ENCODE measurements at places on chromosomes 12 and 14. TPM values are rescaled to one million over a fixed set of nuclear protein-coding genes. Genes with fewer than 3 reads are reported as not detected.

Gene SINHCAF
- total RNA-seq: 20.8 TPM

Gene CCDC63
- total RNA-seq: not detected

GRCh38 chr12:110379631-110380030 is 23.9 kb downstream of the ANAPC7 start:
- H3K27ac ChIP-seq: peak overlapping the region; percentile 13
- peaks cover 68% of the 10 kb centered on the region for H3K36me3 ChIP-seq
- no peak overlapping the region for H3K4me3 ChIP-seq
- no peak for DNase-seq
- no peaks in the 10 kb centered on the region for H3K27me3 ChIP-seq

DNA sequence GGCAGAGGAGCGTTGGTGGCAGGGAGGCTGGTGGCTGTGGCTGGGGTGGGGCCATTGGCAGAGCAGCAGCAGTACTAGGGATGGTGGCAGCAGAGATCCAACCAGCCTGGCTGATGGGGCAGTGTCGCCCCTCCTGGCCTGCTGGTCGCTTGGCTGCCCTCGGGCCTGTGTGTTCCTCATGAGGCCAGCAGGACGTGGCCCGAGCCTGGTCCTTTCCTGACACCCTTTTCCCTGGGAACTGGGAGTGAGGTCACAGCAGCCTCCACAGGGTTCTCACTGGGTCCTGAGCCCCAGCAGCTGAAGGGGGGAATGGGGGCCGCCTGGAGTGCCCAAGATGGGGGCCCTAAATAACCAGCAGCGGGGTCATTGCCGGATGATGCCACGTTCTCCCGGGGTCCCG is 46.1 kb downstream of the KIF26A start:
- no peak overlapping the region for H3K4me3 ChIP-seq
- no peaks in the 10 kb centered on the region for H3K27me3 ChIP-seq
- H3K27ac ChIP-seq: peak overlapping the region; percentile 65
- no peak for DNase-seq
- no peaks in the 10 kb centered on the region for H3K36me3 ChIP-seq

DNA sequence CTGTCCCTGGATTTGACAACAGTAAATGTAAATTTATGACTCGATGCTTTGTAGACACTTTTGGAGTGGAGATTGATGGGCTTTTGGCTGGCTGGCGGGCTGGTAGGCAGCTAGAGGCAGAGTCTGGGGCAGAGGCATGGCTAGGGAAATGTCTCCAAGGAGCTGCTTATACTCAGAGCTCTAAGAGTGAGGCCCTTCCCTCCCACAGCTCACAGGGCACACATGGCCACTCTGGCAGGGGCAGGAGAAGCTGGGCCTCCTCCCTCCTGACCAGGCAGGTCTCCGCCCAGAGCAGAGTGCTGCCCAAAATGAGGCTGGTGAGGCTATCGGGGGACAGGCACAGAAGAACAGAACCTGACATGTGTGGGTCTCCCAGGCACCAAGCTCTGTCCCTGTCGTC is 67.5 kb downstream of the GALNT16 start:
- no peak overlapping the region for H3K27ac ChIP-seq
- H3K4me1 ChIP-seq: no peaks in the 10 kb centered on the region
- no peaks in the 10 kb centered on the region for H3K27me3 ChIP-seq
- peaks cover 6% of the 10 kb centered on the region for H3K36me3 ChIP-seq
- DNase-seq: no peak
- H3K4me3 ChIP-seq: no peak overlapping the region

DNA sequence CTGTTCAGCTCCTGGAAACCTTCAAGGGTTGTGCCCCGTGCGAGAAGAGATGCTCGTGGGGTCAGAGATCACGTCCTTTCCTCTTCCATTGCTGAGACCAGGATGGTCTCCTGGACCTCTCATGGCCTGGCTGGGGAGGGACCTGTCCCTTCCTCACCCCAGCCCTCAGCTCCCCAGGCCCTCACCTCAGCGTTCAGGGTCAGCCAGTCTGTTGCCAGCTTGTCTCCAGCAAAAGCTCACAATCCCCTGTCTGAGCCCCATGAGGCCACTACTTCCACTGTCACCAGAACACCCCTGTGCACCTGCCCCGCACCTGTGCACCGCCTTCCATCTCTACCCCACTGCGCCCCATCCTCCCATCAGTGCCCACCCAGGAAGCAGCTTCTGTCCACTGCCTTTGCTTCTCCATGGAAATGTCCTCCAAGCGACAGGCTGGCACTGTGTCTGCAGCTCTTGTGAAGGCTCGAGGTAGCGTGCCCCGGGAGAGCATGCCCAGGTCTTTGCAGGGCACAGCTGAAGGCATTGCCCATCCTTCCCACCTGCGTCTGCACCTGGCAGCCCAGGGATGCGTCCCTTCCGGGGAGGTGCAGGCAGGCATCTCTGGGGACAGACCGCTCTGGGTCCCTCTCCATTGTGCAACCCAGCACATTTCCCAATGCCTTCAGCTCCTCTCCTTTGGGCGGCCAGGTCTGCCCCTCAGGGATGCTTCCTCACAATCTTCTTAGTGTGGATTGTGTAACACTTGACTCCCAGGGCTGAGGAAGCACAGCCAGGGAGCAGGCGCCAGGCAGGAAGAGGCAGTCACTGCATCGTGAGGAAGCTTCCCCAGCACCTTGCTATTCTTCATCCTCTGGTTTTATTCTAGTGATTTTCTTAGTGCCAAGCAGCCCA is 179.6 kb downstream of the ADGRD1 start:
- no peak for DNase-seq
- peaks cover 3% of the 10 kb centered on the region for H3K27me3 ChIP-seq
- H3K36me3 ChIP-seq: no peaks in the 10 kb centered on the region
- peaks cover 13% of the 10 kb centered on the region for H3K4me1 ChIP-seq

- DNase-seq: no peak
- no peak overlapping the region for H3K27ac ChIP-seq
- H3K36me3 ChIP-seq: no peaks in the 10 kb centered on the region
- H3K27me3 ChIP-seq: no peaks in the 10 kb centered on the region
These were observed 527.1 kb upstream of the FLRT2 start for GRCh38 chr14:85002846-85003245.

GRCh38 chr14:53534841-53535240 is 381.7 kb upstream of the DDHD1 start:
- H3K27me3 ChIP-seq: no peaks in the 10 kb centered on the region
- no peak overlapping the region for H3K27ac ChIP-seq
- no peak overlapping the region for H3K4me3 ChIP-seq
- DNase-seq: no peak
- no peaks in the 10 kb centered on the region for H3K36me3 ChIP-seq

GRCh38 chr14:31326111-31326510 is 94.2 kb downstream of the HEATR5A start:
- H3K36me3 ChIP-seq: peaks cover 12% of the 10 kb centered on the region
- no peaks in the 10 kb centered on the region for H3K4me1 ChIP-seq
- no peak overlapping the region for H3K4me3 ChIP-seq
- H3K27me3 ChIP-seq: no peaks in the 10 kb centered on the region
- H3K27ac ChIP-seq: no peak overlapping the region

- peak overlapping the region; percentile 67 for H3K4me3 ChIP-seq
- peaks cover 7% of the 10 kb centered on the region for H3K27me3 ChIP-seq
- H3K36me3 ChIP-seq: no peaks in the 10 kb centered on the region
- peak overlapping the region; percentile 93 for H3K27ac ChIP-seq
- peaks cover 6% of the 10 kb centered on the region for H3K4me1 ChIP-seq
These were observed 963 bp downstream of the ATL1 start for GRCh38 chr14:50560931-50561285.

GRCh38 chr12:1618489-1618888 is 10.5 kb upstream of the WNT5B start:
- peaks cover 5% of the 10 kb centered on the region for H3K4me1 ChIP-seq
- H3K4me3 ChIP-seq: no peak overlapping the region
- no peak for DNase-seq
- H3K36me3 ChIP-seq: no peaks in the 10 kb centered on the region
- H3K27ac ChIP-seq: no peak overlapping the region
- H3K27me3 ChIP-seq: no peaks in the 10 kb centered on the region

DNA sequence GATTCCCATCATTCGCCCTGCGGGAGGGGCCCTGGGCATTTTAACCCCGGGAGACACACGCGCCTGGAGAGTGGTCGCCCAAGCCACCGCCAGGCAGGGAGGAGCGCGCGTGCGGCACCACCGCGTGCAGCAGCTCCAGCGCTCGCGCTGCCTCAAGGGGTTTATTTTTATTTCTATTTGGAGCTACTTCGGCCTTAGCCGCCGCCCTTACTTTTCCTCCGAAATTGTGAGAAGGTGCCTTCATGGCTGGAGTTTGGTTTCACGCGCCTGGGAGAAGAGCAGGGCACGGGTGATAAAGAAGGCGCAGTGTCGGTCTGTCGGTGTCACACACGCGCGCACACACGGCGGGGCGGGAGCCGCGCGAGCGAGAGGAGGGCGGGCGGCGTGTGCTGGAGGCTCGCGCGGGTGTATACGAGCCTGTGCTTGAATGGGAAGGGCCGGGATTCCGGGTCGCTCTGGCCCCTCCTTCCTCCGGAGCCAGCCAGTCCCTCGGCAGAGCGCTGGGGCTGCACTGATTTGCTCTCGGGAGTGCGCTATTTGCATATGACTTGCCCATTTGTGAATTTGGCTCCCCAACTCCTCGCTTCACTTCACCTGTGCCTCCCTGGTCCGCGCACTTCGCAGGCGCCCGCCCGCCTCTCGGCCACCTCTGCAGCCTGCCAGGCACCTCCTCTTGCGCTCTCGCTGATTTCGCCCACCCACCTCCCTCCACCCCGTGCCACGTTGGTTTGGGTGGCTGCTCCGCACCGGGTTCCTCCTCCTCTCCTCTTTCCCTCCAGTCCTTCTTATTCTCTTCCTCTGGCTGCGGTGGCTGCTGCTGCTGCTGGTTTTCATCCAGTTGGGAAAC is 932.3 kb downstream of the DIO2 start:
- DNase-seq: peak; percentile 90
- H3K36me3 ChIP-seq: no peaks in the 10 kb centered on the region
- peaks cover 41% of the 10 kb centered on the region for H3K27me3 ChIP-seq
